C1 segment of cervical spinal cord (tissue), 14 donors: ENCODE measurements at places on chromosomes 2 and 18.

- no peak for DNase-seq
Observed at GRCh38 chr2:168233166-168233565, 14.2 kb downstream of the STK39 start.

- DNase-seq = no peak
Observed at GRCh38 chr2:217445723-217446122, 557.1 kb downstream of the TNS1 start.

- no peak for DNase-seq
Observed at GRCh38 chr2:86305915-86306254, 31.5 kb downstream of the REEP1 start.

DNA sequence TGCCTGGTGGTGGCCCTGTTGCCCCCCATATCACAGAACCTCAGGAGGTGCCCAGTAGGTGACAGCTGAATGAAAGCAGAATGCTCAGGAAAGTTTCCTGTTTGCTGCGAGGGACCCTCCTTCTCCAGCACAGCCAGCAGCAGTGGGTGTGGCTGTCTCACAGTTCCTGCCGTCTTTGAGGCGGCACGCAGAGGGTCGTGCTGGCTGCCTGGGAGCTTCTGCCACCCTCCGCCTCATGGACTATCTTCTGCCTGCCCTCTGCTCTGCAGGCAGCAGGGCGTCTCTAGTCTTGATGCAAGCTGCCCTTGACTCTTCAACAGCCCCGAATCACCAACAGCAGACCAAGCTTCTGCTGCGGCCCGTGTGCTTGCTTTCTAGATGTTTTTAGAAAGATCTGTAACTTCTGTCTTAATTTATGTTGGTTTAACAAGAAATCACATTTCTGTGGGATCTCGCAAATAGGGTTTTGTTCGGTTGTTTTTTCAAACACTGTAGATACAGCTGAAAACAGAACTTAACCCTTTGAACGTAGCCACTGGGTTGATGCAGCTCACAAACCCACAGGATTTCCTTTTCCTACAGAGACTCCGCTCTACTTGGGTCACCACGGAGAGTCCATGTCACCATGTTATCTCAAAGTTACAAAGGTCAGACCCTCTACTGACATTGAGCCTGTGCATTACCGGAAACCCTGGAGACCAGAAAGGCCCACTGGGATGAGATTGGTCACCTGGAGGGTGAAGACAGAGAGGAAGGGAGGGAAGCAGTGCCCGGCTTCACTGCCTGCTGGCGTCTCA, 144.9 kb downstream of the ACOXL start:
- DNase-seq = no peak

DNA sequence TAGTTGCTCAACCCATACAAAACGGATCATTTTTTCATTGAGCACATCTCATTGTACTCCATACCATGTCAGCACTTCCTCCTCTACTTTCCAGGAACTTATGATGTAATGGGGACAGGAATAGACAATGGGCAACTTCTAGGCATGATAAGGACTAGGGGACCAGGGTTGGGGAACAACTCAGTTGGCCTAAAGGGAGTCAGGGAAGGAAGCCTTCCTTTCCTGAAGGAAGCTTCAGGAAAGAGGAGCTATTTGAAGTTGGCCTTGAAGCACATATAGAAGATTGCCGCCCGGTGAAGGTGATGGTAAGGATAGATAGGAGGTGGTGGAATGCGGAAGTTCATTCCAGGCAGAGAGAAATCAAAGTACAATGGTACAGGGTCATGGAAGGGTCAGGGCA, 283.9 kb downstream of the SLC8A1 start:
- no peak for DNase-seq

DNA sequence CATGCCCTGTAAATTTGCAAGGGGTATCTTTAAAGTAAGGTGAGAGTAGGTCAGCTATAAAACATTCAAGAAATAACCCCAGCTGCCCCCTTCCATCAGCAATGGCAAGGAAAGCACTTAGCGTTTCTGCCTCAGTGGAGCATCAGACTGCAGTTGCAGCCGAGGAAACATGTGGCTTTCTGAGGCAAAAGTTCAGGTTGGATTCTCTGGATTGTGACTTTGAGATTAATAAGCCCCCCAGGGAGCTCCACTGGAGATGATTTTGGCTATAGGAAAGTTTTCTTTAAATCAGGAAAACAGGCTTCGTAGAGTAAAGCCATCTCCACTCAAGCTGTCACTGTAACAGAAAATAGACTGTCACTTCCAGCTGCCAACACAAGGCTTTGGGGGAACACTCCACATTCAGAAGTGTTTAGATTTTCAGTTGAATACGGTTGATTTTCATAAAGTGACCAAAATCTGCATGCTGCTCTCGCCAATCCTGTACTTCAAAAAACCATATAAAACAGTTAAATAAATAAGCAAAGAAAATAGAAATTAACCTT, 15.3 kb upstream of the RIT2 start:
- DNase-seq = no peak

GRCh38 chr18:78975292-78975691, 4.3 kb upstream of the SALL3 start:
- no peak for DNase-seq

DNA sequence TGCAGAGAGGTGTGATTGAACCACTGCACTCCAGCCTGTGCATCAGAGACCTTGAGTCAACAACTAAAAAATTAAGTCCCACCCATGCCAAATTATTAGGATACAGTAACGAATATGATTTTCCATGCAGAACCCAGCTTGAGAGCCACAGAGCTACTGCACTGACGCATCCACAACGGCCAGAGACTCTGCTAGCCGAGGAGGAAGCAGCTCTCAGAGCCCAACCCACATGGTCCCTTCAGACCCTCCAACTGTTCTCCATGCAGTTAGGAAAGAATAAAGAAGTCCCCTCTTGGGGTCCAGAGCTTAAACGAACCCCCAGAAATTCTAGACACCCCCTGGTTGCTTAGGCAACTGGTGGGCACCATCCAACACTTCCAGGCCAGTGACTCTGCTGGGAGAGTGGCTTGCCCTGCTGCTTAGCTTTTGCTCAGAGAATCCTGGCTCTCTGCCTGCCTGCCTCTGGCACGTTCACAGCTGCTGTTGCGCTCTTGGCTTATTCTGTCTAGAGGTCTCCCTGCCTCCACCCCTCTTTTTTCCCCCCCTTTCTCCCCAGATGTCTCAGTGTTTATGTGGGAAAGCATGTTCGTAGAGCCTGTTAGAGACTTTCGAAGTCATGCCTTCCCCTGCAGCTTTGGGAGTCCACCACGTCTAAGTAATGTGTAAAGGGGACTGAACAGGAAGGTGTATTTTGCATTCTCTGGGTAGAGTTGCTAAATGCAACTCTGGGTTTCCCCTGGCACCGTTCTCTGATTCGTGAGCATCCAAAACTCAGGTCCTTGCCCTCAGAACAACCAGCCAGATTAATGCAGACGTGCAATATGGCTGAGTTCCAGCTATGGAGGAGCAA, 26.0 kb upstream of the SP3 start:
- no peak for DNase-seq

DNA sequence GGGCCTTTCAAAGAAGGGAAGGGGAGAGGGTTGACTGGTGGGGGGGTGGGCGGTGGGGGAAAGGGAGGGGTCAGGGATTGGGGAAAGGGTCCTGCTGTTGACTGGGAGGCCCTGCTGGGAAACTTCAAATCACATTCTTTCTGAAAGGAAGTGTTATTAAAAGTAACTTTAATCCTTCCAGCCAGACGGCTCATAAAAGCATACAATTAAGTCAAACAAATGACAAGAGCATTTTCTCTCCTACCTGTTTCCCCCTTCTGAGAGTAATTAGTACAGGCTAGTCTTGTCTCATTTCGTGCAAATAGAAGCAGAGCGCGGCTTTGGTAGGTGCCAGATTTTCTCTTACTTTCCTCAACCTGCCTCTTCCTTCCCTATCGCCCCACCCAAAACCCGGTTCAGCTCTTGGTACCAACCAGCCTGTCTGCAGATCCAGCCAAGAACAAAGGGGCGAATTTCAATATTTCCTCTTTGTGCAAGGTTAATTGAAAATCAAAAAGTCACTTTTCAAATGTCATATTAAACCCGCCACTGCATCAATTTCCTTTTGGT, 2112.6 kb upstream of the PIK3C3 start:
- no peak for DNase-seq

GRCh38 chr2:69477627-69478026, 40.4 kb upstream of the NFU1 start:
- DNase-seq = no peak

DNA sequence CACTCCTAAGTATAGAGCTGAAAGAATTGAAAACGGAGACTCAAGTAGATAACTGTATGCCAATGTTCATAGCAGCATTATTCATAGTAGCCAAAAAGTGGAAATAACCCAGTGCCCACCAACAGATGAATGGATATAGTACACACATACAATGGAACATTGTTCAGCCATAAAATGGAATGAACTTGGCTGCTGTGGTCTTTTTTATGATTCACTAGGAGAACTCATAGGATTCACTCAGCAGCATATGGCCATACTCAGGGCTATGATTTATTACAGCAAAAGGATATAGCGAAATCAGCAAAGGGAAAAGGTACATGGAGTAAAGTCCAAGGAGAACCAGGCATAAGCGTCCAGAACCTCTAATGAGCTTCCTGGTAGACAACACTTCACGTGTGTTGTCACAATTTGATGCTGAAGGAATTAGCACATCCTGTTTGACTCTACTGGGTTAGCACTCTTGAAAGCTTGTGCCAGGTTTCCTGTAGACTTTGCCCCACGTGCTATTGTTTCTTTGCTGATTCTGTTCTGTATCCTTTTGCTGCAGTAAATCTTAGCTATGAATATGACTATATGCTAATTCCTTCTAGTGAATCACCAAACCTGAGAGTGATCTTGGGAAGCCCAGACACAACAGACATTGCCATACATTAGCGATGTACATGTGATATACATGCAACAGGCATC, 15.7 kb downstream of the SPC25 start:
- no peak for DNase-seq

- no peak for DNase-seq
Observed at GRCh38 chr2:67802291-67802690, 260.5 kb downstream of the C1D start.

GRCh38 chr18:51751901-51752300, 554.4 kb upstream of the MEX3C start:
- no peak for DNase-seq

DNA sequence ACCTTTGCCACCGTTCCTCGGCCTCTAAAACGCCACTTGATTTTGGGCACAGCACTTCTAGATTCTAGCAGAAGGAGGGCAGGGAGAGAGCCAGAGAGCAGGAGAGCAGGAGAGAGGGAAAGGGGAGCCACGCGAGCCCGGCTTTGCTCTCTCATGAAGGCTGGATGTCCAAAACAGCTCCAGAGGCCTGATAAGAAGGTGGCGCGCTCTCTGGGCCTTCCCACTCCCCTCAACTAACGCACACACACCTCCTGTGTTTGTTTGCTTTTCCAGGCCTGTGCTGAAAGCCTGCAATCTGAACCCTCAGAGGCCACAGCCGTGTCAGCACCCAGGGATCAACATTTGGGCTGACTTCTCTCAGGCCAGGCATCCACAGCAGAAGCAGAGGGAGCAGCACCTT, 184.8 kb upstream of the SOX11 start:
- DNase-seq = no peak

GRCh38 chr18:75474332-75474731, 46.8 kb upstream of the SMIM21 start:
- DNase-seq = no peak

GRCh38 chr18:40249390-40250080, 1705.5 kb upstream of the PIK3C3 start:
- DNase-seq = no peak
